Stimulated activated CD8-positive, alpha-beta memory T cell treated with anti-CD3 and anti-CD28 coated beads, Interleukin-4, amount 100 ng/mL, for 1 hour (primary cell): ENCODE measurements at places on chromosomes 1 and 21.

- DNase-seq = no peak
Measured at GRCh38 chr1:215523906-215524305, 43.2 kb upstream of the KCTD3 start.

DNA sequence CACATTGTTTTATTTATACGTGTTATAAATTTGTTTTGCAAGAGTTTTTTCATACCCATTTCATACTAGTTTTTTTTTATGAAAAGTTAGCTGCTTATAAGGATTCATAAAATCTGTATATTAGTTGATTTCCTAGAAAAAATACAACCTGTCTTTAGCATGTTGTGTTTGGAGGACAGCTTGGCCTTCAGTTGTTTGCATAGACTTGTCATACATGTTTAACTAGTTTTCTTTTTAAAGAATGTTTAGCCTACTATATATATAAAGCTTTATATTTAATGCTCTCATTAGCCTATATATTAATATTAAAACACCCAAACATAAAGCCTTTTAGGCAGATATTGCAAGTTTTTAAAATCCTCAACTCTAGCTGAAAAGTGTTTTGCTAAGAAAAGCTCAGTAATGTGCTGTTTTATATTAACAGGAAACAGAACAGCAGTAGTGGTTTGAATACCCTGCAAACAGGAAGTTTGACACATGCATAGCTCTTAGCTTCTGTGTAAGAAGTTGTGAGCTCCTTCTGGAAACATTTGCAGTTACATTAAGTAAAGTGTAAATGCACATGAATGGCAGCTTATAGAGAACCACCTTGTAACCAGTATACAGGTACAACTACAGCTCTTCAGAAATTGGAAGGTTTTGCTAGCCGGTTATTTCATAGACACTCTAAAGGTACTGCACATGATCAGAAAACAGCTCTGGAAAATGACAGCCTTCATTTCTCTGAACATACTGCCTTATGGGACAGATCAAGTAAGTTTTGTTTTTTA lies at the start of gene PRKACB:
TSS of gene PRKACB (plus strand) at position 476 of the 770 bp plus-strand sequence. CDS start at position 567, 91 bp downstream.
- DNase-seq = no peak

- no peak for DNase-seq
Measured at GRCh38 chr1:100719490-100719889, at the start of gene VCAM1. Gene VCAM1 (plus strand): TSS chr1:100719742. CDS start chr1:100719861, 119 bp downstream.

GRCh38 chr1:29439615-29440014 lies 203.3 kb downstream of the PTPRU start:
- DNase-seq = no peak

DNA sequence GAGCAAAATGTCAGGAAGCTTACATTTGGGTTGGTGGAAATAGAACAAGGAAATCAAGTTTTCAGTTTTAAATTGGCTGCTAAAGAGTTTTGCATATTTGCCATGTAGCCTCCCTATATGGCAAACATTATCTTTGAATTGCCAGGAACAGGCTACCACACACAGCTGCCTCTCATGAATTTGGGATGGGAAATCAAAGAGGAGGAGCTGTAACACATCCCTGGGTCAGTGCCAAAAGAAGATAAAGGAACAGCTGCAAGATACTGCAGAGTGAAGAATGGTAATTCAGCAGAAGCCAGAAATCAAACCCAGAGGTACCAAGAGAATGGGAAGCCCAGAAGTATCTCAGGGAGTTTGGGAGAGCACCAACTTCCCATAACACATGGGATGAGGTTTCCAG lies 18.6 kb upstream of the RASAL2 start:
- DNase-seq = no peak
